ENCODE measurements at places on chromosomes 6 and 20.

DNA sequence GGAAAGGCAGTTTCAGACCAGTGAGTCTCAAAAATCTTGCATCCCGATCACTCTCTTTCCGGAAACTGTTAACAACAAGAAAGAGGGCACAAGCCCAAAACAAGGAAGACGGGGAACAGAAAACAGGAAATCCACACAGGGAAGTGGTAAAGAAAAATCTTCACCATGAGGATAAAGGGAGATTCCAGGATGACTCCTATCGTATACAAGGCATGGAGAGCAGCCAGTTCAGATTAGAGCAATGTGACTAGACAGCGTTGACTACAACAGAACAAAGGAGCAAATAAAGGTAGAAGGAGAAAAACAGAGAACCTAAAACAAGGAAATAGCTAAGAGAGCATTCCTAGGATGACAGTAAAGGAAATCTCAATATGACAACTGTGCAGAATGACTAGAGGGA, 26.5 kb downstream of the VNN1 start:
- no peak for DNase-seq

- no peak for DNase-seq
Measured at GRCh38 chr6:35839019-35839418, 33.9 kb downstream of the LHFPL5 start.

GRCh38 chr6:137542713-137543112, 48.5 kb upstream of the OLIG3 start:
- no peak for DNase-seq

- no peak for DNase-seq
Measured at GRCh38 chr6:139965393-139965792, 590.9 kb upstream of the CITED2 start.

DNA sequence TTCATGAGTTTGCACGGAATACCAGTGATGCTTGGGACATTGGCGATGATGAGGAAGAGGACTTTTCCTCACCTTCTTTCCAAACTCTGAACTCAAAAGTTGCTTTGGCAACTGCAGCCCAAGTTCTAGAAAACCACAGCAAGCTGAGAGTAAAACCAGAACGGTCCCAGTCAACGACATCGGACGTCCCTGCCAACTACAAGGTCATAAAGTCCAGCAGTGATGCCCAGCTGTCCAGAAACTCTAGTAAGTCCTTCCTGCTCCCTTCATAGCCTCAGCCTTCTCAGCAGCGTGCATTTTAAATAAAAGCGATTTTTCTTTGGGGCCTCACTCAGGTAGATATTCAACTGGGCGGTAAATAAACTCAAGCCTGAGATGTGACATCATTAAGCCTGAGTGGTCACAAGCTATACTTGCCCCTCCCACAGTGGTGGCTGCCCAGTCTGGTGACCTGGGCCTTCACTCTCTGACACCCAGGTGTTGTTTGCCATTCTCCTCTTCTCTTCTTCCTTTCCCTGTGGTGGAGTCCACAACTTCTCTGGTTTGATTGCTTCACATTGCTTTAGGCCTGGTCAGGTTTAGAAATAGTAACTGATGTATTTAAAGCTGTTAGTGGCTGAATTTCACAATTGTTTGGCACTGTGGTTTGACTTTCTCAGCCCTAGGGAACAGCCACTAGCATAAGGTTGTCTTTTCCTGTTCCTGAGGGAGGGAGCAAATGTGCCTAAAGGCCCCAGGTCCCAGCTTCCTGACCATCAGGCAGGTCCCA, 21.6 kb upstream of the TMEM217 start:
- no peak for DNase-seq

DNA sequence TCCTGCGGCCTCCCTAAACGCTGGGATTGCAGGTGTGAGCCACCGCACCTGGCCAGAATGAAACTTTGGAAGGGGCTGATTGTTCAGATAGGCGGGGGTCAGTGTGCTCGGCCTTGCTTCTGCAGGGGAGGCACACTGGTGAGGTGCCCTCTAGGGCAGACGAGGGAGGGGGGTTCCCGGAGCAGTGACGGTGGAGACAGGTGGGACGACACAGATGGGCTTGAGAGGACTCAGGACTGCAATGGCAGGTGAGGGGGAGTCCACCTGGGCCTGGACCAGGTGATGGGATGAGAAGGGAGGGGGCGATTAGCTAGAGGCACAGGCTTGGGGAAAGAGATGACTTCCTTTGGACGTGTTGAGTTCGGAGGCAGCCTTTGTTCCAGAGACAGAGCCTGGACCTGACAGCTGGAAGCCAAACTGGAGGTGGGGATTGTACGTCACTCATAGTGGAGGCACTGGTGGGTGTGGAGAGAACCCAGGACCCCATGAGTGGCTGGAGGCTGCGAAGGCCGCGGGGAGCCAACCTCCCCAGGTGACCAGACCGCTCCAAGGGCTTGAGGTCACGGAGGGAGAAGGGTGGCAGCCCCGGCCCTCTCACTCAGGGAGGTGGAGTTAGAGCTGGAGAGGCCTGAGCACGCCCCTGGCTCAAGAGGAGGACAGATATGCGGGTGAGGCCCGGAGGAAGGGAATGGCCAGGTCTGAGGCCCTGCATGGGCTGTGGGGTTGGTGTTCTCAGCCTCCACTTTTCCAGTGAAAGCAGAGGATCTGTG, 10.5 kb upstream of the MAP1LC3A start:
- no peak for DNase-seq

DNA sequence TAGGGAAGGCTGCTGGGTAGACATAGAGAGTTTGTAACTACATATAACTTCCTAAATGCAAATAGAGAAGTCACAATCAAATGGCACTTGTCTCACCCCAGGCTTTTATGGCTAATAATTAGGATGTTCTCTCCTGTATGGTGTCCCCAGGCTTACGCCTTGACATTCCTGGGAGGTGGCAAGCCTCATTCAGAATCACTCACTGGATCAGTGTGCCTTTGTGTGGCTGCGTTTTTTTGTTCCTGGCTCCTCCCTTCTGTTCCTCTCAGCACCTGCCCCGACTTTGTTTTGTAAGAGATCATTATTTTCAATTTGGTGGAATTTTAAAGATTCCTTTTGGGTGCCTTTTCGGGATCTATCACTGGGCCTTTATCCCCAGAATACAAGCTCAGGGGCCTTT, 5.7 kb downstream of the LAMP5 start:
- DNase-seq, result no peak

GRCh38 chr20:49899541-49900383, 15.6 kb downstream of the SPATA2 start:
- no peak for DNase-seq

GRCh38 chr6:30493643-30494250, 4.4 kb downstream of the HLA-E start:
- DNase-seq, result peak; percentile 28

GRCh38 chr6:89416796-89417195, 4.7 kb upstream of the RRAGD start:
- DNase-seq, result no peak

DNA sequence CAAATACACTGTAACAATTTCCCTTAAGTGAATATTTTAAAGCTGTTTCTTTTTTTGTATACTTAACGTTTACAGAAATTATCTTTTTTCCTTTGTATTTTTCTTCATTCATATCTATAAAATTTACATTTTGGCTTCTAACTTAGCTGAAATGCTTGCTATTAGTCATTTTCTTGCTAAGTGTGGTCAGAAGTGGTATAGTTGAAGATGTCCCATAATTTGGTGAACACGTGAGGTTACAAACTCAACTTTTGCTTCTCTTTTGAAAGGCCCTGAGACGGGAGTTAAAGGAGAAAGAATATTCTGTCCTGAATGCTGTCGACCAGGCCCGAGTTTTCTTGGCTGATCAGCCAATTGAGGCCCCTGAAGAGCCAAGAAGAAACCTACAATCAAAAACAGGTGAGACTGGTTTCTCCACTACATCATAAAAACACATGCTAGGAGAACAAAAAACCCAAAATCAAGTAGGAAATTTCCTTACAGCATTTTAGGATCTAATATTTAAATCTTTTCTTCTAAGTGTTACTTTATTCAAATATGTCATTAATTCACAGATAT, 445.0 kb downstream of the UTRN start:
- no peak for DNase-seq

DNA sequence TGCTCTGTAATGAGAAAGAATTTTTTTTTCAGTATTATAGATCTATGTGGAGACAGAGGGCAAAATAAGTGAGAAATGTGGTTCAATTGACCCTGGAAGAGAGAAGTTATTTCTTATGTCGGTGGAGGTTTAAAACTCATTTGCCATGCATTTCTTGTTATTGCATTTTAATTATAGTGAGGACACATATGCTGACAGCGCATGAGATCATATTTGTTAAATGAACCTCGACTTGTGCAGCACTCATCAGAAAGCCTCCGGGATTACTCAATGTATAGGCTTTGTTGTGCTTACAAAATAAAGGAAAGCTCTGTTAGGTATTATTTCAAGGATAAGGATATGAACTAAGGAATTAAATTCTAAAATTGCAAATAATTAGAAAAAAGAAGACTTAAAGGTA, 915.1 kb upstream of the MAP3K7 start:
- DNase-seq, result no peak

- DNase-seq, result no peak
Measured at GRCh38 chr6:39387785-39388184, 65.3 kb upstream of the KCNK16 start.

GRCh38 chr6:24868765-24869164, 67.0 kb downstream of the RIPOR2 start:
- DNase-seq, result no peak

GRCh38 chr6:168355716-168356522, 36.3 kb upstream of the DACT2 start:
- DNase-seq, result peak; percentile 77

GRCh38 chr20:41309817-41310216, 7.7 kb downstream of the ZHX3 start:
- no peak for DNase-seq

DNA sequence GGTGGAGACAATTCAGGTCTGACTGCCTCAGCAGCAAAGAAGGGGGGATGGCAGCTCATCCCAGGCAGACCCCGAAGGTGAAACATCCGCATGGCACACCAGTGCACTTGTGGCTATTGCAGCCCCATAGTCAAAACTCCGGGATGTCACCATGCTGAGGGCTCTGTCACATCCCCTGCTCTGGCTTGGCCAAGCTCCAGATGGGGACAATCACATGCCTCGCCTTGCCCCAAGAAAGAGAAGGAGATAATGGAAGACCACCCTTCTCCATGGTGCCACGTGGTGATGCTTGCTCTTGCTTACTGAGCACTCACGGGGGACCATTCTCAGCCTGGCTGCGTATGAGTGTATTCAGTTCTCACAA, 60.2 kb downstream of the RBM38 start:
- DNase-seq, result no peak

DNA sequence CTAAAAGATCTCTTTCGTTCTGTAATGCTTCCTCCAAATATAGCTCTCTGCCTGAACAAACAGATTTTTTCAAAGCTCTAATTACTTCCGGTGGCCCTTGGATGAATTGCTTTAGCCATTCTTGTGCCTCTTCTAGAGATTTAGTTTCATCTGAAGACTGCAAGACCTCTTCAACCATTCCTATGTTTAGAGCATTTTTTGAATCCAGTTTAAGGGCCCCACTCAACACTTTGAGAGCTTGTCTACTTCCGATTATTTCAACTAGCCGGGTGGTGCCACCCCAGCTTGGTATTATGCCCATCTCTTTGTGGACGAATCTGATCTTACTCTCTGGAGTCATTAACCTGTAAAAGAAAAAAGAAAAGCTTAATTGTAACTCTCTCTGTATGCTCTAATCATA, 23.3 kb downstream of the RNF146 start:
- no peak for DNase-seq

- no peak for DNase-seq
Measured at GRCh38 chr20:4763723-4764510, 42.2 kb downstream of the PRND start.

- no peak for DNase-seq
Measured at GRCh38 chr20:17693444-17694001, 6.2 kb upstream of the BANF2 start.

- DNase-seq, result no peak
Measured at GRCh38 chr6:129890701-129891100, 29.6 kb upstream of the TMEM244 start.

DNA sequence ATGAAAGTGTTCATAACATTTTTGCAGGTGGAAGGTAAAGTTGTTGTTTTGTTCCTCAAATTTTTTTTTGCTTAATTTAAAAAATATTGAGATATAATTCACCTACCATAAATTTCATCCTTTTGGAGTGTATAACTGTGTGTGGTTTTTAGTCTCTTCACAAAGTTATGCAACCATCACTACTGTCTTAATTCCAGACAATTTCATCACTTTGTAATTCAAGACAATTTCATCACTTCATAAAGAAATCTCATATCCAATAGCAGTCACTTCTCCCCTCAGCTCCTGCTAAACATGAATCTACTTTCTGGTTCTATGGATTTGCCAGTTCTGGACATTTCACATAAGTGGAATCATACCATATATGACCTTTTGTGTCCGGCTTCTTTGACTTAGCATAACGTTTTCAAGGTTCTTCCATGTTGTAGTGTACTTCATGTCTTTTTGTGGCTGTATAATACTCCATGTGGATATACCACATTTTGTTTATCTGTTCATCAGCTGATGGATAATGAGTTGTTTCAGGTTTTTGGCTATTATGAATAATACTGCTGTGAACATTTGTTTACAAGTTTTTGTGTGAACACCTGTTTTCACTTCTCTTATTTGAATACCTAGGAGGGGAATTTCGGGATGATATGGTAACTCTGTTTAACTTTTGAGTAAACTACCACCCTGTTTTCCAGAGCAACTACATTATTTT, 18.8 kb downstream of the ZFAND3 start:
- DNase-seq, result no peak

DNA sequence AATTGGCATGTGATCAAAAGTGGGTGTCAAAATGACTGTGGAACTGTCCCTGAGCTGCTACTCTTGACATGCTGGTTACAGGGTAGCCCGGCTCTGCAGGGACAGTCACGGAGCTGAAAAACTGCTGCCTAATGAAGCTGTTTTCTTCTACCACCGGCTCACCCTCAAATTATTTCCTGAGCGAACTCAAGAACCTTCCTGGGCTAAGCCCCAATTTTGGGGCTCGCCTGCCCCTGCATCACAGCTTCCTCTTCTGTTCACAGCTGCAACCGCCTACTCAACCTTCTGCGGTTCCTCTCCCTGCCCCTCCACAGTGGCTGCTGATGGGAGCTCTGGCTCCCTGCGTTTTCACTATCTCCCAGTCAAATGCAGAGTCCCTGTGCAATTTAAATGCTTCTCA, 110.8 kb upstream of the MLN start:
- DNase-seq, result no peak

- no peak for DNase-seq
Measured at GRCh38 chr6:137216875-137217553, 2.2 kb downstream of the IFNGR1 start.

DNA sequence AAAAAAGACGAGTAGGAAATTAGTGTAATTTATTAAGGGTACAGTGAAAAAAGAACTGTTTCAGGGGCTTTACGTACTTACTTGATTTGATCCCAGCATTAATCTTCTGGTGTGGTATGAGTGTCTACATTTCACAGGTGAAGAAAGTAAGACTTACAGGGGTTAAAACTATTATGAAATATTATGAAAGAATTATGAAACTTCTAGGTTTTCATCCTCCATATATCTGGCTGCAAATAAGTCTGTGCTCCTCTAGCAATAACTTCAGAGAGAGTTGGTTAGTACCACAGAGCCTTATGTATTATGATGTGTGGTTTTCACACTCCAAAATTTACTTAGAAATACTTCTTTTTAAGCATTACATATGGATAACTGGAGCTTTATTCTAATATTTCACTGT, 41.9 kb downstream of the ZFAND3 start:
- no peak for DNase-seq

Data from nephron progenitor cell (in vitro differentiated cells).